ENCODE measurements at places on chromosomes 13 and 19.
A peak's percentile ranks its signal among the peaks of the same experiment; 100 is the strongest.

GRCh38 chr19:46240693-46241092, 11.2 kb downstream of the IGFL1 start:
- DNase-seq: no peak

GRCh38 chr13:76663592-76664335, 222.4 kb downstream of the KCTD12 start:
- no peak for DNase-seq

DNA sequence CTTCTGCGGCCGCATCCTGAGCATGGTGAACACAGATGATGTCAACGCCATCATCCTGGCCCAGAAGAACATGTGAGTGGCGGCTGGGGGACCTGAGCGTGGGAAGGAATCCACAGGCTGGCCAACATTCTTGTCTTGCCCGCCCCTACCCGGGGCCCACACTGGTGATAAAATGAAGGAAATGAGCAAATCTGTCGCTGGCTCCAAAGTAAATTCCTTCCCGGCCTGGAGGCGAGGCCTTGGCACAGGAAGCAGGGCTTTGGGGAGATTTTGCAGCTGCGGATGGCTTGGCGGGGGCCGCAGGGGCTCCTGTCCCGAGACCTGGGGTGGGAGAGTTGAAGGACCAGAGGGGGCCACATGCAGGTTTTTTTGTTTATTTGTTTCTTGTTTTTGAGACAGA, 4.4 kb downstream of the KXD1 start:
- DNase-seq: no peak

DNA sequence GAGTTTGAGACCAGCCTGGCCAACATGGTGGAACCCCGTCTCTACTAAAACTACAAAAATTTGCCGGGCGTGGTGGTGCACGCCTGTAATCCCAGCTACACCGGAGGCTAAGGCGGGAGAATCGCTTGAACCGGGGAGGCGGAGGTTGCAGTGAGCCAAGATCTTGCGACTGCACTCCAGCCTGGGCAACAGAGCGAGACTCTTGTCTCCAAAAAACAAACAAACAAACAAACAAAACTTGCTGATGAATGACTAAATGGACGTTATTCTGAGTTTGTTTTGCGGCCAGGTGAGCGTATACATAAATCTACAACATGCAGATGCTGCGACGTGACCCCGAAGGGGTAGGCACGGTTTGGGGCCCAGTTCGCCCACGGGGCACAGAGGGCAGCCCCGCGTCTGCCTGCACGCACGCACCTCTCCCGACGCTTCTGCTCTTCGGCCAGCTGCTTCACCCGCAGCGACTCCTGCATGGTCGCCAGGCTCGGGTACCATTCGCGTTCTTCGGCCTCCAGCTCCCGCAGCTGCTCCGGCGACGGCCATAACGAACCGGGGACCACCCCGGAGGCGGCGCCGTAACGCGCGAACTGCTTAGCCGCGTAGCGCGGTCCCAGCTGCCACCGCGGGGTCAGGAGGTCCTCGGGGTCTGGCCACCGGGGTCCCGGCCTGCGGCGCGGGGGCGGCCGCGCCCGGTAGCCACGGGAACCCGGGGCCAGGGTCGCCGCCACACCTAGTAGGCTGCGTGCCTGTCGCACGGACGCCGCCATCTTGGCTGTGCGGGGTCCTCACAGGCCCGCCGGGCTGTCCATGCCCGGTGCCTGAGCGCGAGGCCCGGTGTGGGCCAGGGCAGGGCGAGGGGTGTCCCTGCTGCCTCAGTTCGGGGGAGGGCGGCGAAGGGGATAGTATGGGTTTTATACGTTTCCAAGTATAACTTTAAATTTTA, at the start of gene GADD45GIP1:
GADD45GIP1 (minus strand) TSS at position 778 of the 943 bp plus-strand sequence; CDS start at position 767, 11 bp downstream.
- peak; percentile 67 for DNase-seq

GRCh38 chr13:73672492-73672891, 461.7 kb downstream of the KLF12 start:
- DNase-seq: no peak

GRCh38 chr19:48874303-48875135, 2.3 kb downstream of the PPP1R15A start:
- peak; percentile 62 for DNase-seq

DNA sequence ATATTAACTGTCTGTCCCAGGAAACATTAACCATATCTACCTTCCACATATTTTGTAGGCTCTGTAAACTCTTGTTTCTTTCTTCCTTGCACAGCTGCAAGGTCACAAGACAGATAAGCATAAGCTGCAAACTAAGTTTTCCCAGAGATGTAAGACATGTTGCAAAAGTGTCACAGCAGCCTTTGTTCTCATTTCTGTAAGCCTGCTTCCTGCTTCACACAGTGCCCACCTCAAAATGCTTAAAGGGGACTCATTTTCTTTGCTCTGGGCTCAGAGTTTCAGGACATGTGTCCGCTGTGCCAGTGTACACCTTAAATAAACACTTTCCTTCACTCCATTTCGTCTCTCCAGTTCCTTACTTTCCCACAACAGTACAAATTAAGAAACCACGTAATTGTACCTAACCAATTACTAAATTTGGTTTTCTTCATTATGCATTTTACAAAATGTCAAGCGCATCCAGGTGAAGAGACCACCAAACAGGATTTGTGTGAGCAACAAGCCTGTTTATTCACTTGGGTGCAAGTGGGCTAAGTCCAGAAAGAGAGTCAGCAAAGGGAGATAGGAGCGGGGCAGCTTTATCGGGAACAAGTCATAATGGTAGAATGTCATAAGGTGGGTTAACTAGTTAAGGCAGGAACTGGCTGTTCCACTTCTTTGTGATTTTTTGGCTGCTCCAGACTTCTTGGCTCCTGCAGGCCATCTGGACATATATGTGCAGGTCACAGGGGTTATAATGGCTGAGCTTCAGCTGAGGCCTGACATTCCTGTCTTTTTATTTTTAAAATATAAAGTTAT, 12.7 kb upstream of the ZNF431 start:
- DNase-seq: no peak

GRCh38 chr13:101757446-101758039, 305.1 kb downstream of the ITGBL1 start:
- no peak for DNase-seq

DNA sequence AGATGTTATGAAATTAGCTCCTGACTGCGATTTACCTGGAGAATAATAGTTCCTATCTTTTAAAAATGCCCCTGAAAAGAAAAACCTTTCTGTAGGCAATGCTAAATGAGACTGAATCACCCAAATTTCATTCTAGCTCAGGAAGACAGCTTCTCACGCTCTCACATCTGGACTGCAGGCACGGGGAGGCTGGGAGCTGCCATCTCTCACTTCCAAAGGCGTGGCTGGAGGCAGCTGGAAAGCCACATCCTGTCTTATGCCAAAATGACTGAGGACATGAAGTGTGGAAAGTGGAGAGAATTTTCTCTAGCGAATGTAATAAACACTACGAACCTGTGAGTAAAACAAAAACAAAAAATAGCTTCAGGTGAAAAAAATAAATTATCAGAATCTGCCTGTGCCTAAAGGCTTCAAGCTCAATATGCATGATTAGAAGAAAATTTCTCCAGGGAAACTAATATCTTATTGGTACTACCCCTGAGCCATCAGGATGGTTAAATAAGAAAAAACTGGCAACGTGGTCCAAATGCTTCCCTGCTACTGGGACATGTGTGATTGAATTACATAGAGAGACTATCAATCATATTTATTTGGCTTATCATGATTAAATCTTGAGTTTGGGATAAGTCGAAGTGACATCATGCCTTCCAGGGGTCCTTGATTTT, 58.1 kb upstream of the UBL3 start:
- no peak for DNase-seq

DNA sequence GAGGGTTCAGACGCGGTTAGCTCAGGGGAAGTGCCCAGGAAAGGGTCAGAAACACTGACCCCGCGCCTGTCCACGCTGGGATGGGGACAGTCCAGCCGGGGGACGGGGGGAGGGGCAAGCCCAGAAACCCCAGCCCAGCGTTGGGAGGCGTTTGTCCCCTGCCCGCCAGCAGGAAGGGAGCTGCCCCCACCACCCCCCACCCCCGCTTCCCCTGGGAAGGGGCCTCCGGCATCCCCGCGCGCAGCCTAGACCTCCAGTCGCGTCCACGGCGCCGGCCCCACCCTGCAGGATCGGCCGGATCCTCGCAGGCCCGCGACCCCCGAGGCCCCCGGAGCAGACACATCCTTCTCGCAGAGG, 277 bp downstream of the GIPC1 start:
- DNase-seq: no peak

DNA sequence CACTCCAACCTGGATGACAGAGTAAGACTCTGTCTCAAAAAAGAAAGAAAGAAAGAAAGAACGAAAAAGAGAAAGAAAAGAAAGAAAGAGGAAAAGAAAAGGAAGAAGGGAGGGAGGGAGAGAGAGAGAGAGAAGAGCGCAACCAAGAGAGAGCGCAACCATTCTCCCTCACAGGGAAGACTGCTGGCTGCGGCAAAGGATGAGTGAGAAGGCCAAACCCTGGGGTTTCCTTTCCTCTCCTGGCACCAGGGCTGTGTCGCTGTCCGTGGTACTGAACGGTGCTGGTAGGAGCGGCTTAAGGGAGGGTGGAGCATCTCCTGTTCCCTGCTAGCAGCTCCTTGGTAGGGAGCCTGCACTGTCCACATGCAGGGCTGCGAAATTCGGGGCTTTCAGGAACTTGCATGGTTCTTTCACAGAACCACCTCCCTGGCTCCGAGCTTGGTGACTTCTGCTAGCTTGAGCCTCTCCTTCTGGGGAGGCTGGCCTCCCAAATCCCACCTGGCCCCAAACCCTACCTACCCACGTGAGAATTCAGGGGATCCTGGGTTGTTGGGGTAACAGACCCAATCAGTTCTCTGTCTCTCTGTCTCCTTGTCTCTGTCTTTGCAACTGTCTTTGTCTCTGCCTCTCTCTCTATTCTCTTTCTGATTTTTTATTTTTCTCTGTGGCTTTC, 51.1 kb upstream of the ZNRF4 start:
- peak; percentile 39 for DNase-seq

- no peak for DNase-seq
Measured at GRCh38 chr13:99310382-99311031, 3.3 kb upstream of the GPR183 start.

DNA sequence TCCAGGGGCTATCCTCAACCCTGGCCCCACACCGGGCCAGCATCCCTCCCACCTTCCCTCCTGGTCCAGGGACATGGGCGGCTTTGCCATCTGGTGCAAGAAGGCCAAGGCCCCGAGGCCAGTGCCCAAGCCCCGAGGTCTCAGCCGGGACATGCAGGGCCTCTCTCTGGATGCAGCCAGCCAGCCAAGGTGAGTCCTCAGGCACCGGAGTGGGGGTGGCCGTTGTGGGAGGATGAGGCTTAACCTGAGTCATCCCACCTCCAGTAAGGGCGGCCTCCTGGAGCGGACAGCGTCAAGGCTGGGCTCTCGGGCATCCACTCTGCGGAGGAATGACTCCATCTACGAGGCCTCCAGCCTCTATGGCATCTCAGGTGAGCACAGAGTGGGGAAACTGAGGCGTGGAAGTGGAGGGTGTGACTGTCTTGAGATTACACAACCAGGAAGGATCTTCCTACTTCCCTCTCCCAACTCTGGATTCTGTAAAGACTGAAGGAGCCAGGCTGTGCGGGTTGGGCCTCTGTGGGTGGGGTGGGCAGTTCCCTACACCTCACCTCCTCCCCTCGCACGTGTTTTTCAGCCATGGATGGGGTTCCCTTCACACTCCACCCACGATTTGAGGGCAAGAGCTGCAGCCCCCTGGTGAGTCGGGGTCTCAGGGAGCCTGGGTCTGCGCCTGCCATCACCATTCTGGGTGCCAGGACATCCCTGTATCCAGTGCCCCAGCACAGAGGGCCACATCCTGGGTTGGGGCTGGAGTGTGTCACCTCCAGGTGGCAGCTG, 3.8 kb downstream of the MVB12A start:
- no peak for DNase-seq

GRCh38 chr19:13209484-13210338, 59.5 kb downstream of the IER2 start:
- no peak for DNase-seq

DNA sequence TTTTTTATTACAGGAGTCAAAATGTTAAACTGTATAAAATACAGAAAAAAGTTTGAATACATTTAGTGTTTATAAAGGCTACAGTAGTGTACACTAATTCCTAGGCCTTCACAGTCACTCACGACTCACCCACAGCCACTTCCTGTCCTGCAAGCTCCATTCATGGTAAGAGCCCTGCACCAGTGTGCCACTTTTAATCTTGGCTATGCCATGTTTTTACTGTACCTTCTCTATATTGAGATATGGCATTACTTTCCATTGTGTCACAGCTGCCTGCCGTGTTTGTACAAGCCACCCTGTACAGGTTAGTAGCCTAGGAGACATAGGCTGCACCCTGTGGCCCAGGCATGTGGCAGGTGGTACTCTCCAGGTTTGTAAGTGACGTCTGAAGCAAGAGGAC, 32.1 kb downstream of the C1QTNF9 start:
- no peak for DNase-seq

- DNase-seq: no peak
Measured at GRCh38 chr13:110914081-110914330, 863 bp downstream of the ANKRD10 start.

DNA sequence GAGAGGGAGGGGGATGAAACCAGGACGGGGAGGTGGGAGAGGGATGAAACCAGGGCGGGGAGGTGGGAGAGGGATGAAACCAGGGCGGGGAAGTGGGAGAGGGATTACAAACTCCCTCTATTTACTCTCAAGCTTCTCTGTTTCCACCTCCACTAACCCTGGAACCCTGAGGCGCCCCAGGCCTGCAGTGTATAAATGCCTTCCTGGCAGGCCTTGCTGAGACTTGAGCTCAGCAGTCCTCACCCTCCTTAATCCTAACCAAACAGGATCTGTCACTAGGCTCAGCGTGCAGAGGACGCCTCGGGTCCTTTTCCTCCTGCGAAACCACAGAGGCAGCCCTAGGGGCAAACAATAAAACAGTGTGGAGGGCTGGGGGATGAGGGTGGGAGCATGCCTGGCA, 32.1 kb upstream of the OR1M1 start:
- DNase-seq: no peak

- no peak for DNase-seq
Measured at GRCh38 chr13:40113643-40114304, 458.3 kb downstream of the COG6 start.

DNA sequence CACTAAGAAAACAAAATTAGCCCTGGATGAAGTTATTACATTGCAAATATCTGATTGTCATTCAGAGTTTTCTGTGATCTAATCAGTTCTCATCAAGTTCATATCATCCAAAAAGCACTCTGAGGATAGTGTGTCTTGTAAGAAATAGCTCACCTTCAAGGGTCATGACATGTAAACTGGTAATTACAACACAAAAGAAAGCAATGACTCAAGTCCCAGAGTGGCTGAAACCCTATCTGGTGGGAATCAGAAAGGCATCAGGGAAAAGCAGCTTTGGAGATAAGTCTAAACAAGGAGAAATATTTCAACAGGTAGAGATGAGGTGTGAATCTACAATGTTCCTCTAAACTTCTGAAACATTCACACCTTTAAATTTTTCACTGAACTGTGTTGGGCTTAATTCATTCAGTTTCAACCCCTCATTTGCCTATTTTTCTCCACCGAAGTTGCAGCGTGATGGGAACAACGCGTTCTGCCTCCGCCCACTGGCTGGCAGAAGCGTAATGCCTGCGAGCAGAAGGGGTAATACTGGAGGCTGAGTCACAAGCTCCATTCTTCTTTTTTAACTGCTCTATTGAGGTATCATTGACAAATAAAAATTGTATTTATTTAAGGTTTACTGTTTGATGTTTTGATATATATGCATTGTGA, 155.2 kb upstream of the IPO5 start:
- DNase-seq: no peak
